ENCODE measurements at places on chromosomes 1 and 21.

DNA sequence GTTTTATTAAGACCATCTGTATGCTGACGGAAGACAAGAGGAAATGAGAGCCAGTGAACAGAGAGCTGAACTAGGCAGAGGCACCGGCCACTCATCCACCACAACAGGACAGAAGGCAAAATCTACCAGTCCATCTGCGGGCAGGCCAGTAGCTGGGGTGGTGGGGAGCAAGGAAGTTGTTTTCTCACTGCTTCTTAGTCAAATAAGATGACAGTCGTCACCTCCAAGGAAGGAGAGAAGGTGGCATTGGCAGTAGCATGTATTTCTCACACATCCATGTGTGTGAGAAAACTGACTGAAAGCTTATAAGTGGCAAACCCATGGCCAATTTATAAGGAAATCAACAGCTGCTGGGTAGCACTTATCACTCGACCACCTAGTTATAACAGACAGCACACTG is 8.2 kb downstream of the TTC13 start:
- no peak for DNase-seq

GRCh38 chr21:46307625-46308024 is 16.0 kb downstream of the C21orf58 start:
- DNase-seq: no peak

DNA sequence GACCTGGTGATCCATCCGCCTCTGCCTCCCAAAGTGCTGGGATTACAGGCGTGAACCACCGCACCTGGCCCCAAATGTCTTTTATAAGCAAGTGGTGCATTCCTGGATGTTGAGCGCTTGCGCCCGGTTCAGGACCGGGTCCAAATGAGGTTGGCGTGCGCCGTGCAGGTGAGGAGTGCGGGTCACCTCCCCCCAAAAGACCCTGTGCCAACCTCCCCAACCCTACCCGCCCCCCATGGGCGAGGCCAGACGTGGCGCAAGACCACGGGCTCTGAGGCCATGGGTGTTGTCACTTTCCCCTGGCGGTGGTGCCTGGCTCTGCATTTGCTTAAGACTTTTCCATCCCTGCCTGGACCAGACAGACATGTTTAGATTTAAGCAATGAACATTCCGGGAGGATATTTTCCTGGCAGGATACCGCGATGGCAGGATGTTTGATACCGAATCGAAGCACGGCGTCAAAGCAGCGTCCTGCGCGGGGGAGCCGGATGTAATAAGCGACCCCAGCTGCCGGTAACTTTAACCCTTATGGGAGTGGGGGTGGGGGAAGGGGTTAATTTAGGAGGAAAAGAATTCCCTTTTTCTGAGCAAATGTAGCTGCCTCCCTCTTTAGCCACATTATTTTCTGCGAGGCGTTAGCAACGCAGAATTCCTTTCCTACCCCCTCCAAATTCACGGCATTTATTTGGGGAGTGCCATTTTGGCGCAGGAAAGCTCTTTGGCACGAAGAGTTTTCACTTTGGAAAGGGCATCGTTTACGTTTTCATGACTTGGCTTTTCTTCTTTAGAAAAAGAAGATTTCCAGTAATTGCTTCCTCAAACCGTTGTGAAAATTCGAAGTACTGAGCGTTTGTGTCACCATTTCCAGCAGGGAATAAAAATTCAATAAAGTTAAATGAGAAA is 27.8 kb upstream of the RNF187 start:
- DNase-seq: no peak

DNA sequence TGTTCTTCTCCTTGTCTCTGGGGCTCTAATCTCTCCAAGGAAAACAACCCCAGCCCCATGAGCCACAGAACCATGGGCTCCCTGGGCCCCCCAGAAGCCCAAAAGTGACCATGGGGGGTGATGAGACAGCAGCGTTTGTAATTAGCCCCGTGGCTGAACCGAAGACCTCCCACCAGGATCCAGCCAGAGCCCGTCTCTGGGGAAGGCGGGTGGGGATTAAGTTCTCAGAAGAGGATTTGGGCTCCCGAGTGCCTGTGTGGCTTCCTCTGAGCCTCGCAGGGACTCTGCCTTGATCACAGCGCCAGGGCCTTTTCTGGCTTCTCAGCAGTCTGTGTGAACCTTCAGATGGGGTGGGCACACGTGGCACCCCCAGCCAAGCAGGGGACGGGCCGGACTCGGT is 77.0 kb downstream of the ALPL start:
- no peak for DNase-seq

DNA sequence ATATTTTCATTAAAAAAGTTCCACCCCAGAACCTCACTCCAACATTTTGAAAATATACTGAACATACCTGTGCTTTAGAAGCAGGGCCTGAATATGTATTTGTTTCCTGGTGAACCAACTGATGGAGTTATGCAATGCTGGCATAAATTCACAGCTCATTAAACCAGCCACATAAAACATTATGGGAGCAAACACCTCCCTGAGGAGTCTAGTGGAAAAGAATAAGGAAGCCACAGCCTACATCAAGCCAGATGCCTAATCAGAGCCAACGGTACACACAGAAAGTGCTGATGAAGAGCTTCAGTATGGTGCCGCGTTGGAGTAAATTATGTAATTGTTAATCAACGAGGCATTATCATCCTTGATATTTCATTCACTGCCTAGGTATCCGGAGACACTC is 199.5 kb downstream of the AJAP1 start:
- DNase-seq: no peak

GRCh38 chr1:82007804-82008203 is 207.1 kb downstream of the ADGRL2 start:
- DNase-seq: no peak

DNA sequence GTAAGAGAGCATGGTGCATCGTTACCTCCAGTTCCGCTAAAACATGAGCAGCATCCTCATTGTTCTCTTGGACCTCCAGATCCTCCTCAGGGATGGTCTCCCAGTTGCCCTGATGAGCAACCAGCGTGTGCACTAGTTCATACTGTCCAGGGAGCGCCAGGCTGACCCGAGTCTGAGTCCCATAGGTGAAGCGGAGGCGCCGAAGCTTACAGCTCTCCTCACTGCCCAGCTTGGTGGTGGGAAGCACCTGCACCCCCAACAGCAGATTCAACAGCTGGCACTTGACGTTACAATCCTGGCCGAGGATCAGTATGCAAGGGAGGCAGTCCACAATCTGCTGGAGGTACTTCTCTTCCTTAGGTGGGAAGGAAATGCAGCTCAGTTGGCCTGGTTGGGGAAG is 24.1 kb downstream of the DSTYK start:
- no peak for DNase-seq

DNA sequence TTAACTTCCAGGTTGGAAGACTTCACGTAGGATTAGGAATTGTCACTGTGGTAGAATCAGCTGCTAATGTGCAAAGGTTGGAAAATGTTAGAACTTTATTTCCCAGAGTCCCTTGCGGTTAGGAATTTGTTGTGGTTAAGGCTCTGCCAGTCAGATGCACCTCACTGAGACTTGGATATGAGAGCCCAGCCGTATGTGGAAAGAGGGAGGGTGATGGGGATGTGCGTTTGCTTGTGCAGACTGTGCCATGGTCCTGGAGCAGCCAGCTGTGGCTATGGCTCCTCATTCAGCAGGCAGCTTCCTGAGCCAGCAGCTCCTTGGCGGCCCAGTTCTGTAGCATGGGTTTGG is 12.5 kb downstream of the S100A10 start:
- no peak for DNase-seq
